ENCODE measurements at places on chromosomes 12 and 14.

DNA sequence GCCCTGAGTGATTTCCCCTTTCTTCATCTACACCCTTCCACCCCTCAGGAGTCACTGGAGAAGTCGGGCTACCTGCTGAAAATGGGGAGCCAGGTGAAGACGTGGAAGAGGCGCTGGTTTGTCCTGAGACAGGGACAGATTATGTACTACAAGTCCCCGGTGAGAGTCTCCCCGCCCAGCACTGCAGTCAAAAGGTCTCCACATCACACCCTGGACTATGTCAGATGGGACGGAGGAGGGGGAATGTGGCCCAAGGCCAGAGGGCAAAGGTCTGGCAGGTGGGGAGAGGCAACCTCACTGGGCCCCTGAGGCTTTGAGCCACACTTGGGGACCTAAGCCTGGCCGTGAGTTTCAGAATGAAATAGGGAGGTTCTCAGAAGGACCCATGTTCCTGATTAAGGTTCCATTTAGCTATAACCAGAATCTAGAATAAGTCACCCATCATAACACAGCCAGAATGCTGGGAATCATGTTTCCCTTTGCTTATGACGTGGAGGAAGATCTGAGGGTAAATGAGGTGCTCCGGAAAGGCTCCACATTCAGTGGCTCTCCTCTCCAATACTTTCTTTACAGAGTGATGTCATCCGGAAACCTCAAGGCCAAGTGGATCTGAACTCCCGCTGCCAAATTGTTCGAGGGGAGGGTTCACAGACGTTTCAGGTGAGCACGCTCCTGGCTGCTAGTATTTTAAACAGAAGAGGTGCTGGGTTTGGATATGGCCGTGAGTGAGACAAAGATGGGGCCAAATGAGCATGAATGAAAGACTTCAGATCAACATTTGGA, 26.6 kb downstream of the PIGH start:
- no peak for DNase-seq

GRCh38 chr14:102077382-102077709, 9.5 kb downstream of the HSP90AA1 start:
- no peak for DNase-seq

GRCh38 chr14:54622192-54622958, 55.4 kb downstream of the SAMD4A start:
- no peak for DNase-seq

DNA sequence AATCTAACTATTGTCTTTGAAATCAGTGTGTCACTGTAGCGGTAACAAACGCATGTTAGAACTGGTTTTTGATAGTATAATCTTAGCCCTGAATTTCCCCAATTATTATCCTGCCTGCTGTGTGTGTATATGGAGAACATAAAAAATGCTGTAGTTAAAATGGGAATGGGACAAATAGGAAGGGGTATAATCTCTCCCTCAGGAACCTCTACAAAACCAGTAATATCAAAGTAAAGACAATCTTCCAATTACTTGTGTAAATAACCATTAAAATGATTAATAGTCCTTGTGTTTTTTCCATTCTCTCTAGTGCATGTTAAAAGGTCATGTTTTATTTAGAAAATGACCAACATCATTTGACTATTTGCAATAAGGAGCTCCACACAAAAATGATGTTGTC, 200.1 kb upstream of the TMTC1 start:
- DNase-seq, result no peak

DNA sequence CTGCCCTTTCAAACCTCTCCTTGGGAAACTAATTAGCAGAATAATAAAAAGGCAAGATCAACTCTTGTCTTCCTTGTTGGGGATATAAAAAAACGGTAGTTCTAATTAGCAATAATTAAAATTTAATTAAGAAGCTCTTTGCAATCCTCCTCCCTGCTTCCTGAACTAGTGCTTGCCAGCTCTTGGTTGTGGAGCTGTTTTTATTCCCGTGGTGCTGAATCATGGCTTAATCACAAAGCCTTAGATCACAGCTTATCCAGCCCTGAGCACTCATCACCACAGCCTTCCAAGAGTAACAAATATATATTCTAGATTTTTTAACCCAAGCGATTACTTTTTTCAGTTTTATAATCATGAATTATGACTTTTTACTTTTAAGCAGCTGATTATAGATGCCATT, 63.2 kb upstream of the INSM2 start:
- no peak for DNase-seq
